ENCODE measurements at places on chromosomes 1 and 21.

DNA sequence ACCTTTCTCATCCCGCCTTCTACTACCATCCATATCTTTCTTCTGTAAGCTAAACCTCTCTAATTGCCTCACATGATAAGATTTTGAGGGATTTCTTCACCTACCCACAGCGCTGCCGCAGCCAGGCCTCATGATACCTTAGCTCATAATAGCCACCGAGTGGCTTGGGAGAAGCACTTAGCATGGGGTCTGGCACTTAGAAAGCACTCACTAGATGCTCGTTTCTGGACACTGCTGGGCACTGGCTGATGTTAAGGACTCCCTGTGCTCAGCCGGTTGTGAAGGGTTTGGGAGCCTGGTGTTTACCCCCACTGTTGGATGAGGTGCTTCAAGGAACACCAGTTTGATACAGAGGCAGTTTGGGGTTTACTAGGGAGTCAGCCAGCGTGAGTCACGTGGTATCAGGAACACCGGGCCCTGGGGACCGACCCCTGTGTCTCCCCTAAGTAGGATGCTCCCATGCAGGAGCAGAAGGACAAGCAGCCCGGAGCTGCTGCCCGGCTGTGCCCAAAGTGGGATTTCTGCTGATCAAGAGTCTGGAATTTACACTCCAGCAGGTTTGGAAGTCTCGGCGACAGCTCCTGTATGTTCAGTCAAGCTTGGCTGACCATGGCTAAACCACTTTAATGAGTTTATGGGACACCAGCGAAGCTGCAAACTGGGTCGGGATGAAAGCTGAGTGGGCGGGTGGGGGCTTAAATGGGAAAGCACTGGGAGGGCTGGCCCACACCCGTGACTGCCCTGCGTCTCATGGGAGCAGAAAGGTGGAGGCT is 63.3 kb downstream of the GALNT2 start:
- no peak for DNase-seq

DNA sequence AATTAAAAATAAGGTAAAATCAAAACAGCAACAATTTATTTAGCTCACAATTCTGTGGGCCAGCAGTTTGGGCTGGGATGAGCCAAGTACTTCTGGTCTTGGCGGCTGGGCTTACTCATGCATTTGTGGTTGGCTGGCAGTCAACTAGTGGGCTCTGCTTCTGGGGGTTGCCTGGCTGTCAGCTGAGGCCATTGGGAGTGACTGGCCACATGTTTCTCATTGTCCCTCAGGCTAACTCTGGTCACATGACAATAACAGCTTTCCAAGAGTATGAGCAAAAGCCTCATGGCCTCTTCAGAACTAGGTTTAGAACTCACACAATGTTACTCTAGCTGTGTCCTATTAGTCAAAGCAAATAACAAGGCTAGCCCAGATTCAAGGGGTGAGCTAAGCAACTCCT is 15.6 kb upstream of the CHIA start:
- no peak for DNase-seq

DNA sequence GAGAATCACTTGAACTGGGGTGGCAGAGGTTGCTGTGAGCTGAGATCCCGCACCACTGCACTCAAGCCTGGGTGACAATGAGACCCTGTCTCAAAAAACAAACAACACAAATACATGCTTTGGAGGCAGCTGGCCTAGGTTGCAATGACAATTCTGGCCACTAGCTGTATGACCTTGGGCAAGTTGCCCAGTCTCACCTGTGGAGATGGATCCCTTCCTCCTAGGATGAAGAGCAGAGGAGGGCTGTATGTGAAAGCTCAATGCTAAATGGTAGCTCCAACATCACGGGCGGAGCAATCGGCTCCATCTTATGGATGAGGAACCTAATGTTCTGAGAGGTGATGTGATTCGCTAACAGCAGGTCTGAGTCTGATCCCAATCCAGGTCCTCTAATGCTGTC is 20.6 kb downstream of the ADORA1 start:
- DNase-seq: no peak

DNA sequence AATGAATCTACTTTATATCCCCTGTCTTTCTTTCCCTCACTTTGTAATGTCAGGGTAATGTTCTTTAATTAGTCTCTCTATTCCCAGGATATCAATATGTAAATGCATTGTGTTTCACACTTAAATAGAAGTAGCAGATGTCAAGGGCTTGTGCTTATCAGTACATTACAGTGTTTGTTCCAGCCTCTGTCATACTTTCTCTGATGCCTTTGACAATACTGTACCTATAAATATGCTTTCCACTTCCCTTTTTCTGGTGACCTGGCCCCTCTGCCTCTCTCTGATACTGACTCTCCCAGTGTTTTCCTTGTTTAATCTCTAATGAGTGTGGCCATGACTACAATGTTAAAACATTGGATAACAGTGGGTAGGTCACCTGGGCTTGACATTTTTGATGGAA is 862.0 kb upstream of the NEGR1 start:
- no peak for DNase-seq

- no peak for DNase-seq
These were observed 21.4 kb upstream of the PTAFR start for GRCh38 chr1:28197682-28198415.

DNA sequence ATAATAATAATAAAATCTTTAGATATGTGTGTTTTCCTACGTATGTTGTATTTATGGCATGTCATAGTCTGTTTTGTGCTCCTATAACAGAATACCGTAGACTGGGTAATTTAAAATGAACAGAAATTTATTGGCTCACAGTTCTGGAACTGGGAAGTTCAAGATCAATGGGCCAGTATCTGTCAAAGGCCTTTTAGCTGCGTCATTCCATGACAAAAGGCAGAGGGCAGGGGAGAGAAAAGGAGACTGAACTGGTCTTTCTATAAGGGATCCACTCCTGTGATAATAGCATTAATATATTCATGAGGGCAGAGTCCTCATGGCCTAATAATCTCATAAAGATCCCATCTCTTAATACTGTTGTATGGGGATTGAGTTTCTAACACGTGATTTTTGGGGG is 7.1 kb upstream of the SFT2D2 start:
- DNase-seq: no peak

- no peak for DNase-seq
These were observed 302.5 kb upstream of the PBX1 start for GRCh38 chr1:164256456-164256855.

- no peak for DNase-seq
These were observed 13.2 kb upstream of the ALPL start for GRCh38 chr1:21496063-21496462.

DNA sequence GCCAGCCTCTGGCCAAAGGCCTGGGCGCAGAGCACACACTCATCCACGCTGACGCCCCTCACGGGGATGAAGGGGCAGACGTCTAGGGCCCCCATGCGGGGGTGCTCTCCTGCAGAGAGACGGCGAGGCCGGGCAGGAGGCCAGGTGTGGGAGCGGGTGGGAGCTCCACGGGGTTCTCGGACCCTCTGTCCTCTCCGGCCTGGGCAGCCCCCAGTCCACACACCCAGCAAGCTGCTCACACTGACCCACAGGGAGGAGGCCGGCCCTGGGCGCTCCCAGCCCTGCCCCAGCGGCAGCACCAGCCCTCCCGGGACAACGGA is 2.5 kb downstream of the FTCD start:
- no peak for DNase-seq

DNA sequence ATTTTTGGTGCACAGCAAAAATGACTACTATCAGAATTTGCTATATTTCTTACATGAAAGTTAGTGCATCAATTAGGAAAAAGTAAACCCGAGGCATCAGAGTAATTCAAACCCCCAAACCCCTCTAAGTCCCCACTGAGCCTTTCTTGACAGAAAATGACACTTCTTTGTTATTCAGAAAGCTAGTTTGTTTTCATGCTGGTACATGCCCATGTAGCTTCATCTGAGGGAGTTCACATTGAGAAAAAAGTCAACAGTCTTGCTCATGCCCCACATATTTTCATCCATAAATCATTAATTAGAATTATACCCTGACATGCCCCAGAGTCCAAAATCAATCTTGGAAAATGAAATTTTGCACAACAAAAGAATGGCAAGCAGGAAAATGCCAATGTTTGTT is 39.9 kb upstream of the PDC start:
- no peak for DNase-seq

GRCh38 chr21:33587792-33588484 is 546 bp downstream of the DONSON start:
- DNase-seq: peak; percentile 5
